ENCODE measurements at places on chromosomes 12 and 14.

- DNase-seq, result no peak
These were observed 7.0 kb upstream of the UBE2N start for GRCh38 chr12:93448796-93449195.

DNA sequence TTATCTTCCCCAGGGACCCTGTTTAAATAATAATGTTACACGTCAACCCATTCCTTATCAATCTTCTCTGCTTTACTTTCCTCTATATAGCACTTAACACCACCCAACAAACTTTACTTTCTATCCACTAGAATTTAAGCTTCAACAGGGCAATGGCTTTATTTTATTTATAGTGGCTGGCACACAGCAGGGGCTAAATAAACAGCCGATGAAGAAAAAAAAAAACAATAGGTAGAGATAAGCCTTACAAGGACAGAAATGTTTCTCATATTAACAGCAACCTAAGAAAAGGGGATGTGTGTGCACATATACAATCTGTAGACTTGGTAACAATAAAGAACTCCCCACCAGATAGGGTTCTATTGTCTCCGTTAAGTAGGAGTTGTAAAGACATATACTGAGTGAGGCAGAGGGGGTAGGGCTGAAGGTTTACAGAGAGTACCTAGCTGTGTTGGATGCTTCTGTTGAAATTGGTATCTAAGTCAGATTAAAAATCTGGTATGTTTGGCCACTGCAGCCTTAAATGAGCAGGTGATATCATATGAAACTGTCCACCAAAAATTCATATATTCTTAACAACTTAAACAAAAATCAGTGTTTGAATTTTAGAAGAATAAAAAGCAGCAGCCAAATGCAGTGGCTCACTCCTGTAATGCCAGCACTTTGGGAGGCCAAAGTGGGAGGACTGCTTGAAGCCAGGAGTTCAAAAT is 24.7 kb upstream of the AP4S1 start:
- DNase-seq, result no peak

GRCh38 chr14:70359076-70359424 is 433 bp downstream of the COX16 start:
- DNase-seq, result no peak

DNA sequence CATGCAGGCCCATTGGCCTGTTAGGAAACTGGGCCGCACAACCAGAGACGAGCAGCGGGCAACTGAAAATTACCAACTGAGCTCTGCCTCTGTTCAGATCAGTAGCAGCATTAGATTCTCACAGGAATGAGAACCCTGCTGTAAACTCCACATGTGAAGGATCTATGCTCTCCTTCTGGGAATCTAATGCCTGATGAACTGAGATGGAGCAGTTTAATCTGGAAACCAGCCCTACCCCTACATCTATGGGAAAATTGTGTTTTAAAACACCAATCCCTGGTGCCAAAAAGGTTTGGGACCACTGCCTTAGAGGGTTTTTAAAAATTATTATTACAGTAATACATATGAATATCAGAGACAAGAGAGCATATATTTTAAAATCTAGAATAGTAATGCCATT is 1144.5 kb downstream of the FSCB start:
- no peak for DNase-seq

- no peak for DNase-seq
These were observed 125.6 kb downstream of the CRACR2A start for GRCh38 chr12:3627336-3627735.

GRCh38 chr12:114218136-114218535 is 187.8 kb downstream of the TBX5 start:
- DNase-seq, result no peak

Measured in stimulated activated CD8-positive, alpha-beta memory T cell treated with anti-CD3 and anti-CD28 coated beads, Interleukin-4, amount 100 ng/mL, for 48 hours (primary cell).